Inflammatory macrophage (primary cell): ENCODE measurements at places on chromosomes 1 and 21.
A peak's percentile ranks its signal among the peaks of the same experiment; 100 is the strongest.

DNA sequence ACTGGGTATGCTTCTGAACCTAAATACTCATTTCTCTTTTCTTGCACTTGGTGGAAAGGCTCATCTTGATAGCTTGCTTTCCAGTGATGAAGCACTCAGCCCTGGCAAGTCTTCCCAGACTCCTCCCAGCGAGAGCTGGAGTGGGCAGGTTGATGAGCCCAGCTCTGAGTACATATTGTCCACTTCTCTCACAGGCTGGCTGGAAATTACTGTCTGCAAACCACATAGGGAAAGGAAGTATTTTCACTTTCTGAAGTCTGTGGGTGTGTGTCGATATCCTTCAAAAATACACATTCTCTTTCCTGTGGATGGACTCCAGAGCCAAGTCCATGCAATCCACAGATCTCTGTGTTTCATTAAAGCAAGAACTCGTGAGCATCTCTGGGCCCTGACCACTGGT lies 38.7 kb upstream of the CNTN2 start:
- no peak for DNase-seq

GRCh38 chr1:59487335-59488031 lies 190.6 kb downstream of the FGGY start:
- DNase-seq = no peak

- peak; percentile 85 for DNase-seq
Measured at GRCh38 chr1:15168479-15168878, 14.9 kb downstream of the TMEM51 start.

- DNase-seq = no peak
Measured at GRCh38 chr1:100323419-100324106, 28.7 kb upstream of the CDC14A start.

GRCh38 chr1:95770581-95770980 lies 536.6 kb downstream of the RWDD3 start:
- DNase-seq = no peak

DNA sequence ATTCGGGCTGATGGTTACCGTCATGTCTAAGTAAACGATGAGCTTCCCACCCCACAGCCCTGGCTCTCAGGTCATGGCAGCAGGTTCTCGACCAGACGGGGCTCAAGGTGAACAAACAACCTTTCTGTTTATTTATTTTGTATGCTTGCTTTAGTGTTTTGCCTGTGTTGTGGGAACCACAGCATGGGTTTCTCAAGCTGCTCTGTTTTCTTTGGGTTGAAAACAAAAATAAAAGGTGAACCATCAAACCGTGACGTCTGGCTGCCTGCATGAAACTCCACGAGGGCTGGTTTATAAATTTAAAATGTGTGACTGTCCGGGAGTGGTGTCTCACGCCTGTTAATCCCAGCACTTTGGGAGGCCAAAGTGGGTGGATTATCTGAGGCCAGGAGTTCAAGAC lies 28.0 kb downstream of the TMEM51 start:
- DNase-seq = no peak

- no peak for DNase-seq
Measured at GRCh38 chr1:36320767-36321118, 2.7 kb downstream of the EVA1B start.

DNA sequence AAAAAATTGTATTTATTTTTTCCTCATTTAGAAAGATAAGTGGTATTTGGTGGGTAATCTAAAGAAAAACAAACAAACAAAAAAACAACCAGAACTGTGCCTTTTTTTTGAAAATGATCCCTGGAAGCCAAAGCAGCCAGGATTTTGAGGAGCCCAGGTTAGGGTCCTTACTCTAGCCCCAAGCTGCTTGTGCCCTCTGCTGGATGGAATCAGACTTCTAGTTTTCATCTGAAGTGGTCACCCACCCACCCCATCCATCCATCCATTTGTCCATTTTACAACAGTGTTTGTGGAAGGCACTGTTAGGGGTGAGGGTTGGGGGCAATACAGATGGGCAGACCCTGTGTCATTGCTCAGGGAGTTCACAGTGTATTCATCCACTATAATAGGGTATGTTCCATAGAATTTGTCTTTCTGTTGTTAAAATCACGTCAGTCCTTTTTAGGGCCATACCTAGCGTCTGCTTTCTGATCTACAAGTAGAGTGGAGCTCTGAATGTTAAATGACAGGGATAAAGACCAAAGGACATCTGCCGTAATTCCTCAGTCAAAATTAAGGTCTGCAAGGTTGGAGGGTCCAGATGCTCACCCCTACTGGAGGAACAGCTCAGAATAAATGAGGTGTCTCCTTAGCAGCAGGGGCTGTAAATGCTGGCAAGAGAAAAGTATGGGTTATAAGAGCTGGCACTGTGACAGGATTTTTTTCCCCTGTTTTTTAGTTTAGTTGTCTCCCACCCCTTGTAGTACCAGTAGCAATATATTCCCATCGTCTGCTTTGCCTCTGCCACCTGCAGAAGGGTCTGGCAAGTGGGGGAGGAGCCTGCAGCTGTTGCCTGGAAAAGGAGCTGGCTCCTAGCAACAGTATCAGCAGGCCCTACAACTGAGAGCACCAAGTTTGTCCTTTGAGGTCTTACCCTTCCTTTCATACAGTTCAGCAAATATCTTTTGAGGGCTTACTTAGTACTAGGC lies 3.2 kb downstream of the LRRC42 start:
- peak; percentile 35 for DNase-seq

- peak; percentile 38 for DNase-seq
Measured at GRCh38 chr21:38830671-38831525, 25.2 kb downstream of the ETS2 start.

GRCh38 chr1:96236156-96236739 lies 485.3 kb upstream of the PTBP2 start:
- DNase-seq = peak; percentile 66

DNA sequence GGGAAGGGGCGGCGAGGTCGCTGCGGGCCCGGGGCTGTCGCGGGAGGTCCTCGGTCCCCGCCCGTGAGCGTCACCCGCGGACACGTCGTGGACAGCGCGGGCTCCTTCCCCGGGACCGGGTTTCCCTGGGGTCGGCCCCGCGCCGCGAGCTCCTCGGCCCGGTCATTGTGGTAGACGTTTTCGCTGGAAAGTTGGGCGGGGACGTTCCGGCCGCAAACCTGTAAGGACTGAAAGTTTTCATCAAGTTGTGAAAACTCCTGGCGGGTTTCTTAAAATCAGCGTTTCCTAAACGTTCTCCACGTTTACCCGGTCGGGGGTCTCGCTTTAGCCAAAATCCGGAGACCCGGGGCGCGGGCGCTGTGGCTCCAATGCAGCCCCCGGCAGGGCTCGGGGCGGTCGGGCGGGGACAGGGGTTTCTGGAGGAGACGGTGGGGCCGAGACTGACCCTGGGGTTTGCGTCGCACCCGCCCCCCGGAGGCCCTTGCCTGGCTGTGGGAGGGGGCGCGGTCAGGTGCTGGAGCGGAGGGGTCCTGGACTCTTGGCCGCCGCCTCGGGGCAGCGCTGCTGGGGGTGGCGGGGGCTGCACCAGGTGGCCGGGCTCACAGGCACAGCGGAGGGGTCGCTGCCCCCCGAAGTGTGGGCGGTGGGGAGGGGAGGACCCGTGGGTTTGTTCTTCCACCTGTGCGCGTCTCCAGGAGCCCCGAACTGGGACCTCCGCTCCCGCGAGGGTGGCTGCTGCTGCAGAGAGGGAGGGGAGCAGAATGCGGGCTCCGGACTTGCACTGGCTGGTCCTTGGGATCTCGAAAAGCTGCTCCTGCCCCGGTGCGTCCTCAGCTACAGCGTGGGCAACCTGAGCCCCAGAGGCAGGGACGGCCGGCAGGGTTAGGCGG lies 827 bp downstream of the PRKCZ start:
- no peak for DNase-seq

GRCh38 chr1:79912813-79913212 lies 906.3 kb upstream of the ADGRL4 start:
- DNase-seq = no peak

DNA sequence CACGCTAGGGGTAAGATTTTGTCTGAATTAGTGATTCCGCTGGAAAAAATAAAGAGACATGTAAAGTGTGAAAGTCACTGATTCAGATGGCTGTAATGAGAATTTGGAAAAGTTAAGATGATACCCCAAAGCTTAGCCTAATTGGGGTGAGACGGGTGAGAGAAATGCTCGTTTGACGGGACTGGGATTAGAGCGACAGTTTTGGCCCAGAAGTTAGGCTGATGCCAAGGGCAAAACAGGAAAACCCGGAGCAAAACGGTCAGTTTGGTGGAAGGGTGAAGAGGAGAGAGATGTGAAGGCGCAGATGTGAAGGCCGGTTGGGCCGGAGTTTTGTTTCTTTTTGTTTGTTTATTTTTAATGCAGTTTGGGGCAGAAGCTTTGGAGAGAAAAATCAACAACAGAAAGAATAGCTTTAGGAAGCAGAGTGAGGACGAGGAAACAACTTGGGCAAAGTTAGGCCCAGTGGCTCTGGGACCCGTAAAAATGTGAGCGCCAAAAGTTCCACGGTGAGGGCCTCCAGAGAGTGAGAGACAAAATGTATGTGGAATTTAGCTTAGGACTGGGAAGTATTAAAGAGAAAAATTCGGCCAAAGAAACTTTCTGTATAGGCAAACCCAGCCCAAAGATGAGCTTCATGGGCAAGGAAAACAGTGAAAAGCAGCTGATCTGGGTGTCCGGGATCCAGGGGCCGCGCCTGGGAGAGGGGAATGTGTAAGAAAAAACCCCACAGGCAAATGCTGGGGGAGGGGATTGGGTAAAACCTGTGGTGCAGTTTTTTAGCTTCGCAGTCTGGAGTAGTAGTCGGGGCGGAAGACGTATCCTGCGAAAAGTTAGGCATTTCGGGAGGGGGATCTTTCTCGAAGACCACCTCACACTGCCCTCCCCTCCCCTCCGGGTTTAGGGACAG lies 1.2 kb downstream of the DMRTA2 start:
- no peak for DNase-seq

DNA sequence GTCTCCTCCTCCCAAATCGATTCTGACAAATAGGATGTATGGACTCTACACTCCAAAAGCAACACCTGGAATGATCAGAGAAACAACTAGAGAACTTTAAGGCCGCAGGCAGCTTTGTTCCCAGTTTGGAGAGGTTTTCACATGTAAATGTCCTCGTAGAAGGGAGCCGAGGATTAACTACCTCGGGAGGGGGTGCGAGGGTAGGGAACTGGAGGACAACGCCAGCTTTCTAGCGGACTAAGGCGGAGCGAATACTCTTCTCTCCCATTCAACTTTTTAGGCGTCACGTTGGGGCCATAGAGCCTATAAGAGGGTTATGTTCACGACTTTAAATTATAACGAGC lies 1.2 kb downstream of the SCAF4 start:
- DNase-seq = peak; percentile 38

- peak; percentile 47 for DNase-seq
Measured at GRCh38 chr1:84700070-84700469, 9.8 kb upstream of the SSX2IP start.

DNA sequence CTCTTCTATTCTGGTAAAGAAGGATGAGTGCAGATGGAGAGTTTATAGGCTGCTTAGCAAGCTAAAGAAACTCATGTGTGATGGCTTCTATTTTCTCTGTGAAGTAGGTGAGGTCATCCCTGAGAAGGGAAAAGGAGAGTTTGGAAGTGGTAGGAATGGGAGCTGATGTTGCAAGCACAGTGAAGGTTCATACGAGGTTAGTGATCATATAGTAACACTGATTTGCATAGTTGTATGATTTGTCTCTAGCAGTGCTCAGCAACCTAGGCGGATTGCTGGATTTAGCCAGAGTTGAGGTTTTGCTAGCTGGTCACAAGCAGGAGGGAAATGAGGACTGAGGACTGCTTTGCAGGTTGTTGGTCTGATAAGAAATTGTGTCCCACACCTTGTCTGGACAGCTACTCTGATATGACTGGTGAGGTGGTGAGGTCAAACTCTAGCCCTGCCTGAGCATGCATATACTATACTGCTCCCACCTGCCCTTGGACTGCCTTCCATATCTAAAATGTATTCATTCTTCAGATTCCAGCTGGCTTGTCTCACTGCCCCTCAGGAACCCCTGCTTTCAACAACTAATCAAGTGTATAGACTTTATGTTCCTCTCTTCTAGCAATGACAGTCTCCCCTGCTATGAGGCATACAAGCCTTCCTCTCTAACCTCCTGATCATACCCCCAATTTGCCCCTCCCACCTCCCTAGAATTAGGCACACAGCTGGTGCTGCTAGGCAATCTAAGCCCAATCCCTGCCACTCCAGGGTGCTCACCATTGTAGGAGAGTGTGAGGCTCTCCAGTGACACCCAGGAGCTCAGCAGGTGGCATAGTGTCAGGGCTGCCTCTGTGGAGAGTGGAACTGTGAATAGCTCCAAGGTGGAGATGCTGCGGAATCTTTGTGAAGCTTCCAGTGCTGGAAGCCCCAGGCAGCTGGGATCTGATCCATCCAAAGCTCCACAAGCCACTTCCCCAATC lies 18.5 kb downstream of the LRRC41 start:
- DNase-seq = no peak

- no peak for DNase-seq
Measured at GRCh38 chr1:178926046-178926445, 55.2 kb upstream of the ANGPTL1 start.

GRCh38 chr1:204920511-204920910 lies 49.8 kb downstream of the NFASC start:
- no peak for DNase-seq

DNA sequence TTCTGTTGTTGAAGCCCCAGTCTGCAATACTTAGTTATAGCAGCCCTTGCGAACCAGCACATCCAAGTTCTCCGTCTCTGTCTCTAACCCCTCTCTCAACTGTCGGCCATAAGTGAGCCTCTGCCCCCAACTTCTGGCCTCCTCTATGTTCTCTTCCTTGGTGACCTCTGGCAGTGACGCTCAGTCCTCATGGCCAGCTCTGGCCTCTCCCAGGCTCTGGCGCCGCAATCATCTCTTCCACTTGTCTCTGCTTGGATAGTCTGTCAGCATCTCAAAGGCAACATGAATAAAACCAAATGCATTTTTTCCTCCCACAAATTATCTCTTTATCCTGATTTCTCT lies 8.4 kb upstream of the HLCS start:
- no peak for DNase-seq

- DNase-seq = no peak
Measured at GRCh38 chr1:180309338-180309737, 79.3 kb downstream of the LHX4 start.

DNA sequence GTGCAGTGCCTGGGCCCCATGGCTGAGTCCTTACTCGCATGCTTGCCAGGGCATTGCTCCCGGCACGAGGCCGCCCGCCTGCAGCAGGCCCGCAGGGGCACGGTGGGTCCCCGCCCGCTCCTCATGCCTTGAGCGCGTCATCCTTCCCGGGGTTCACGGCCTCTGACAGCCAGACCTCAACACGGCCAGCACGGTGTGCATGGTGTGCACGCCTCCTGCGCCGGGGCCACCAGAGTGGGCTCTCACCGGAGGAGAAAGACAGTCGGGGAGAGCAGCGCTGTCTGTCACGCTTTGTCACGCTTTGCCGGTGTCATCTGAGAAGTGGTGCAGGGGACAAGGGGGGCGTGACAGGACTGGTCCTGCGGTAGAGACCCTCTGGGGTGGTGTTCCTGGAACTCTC lies 11.9 kb upstream of the COL18A1 start:
- DNase-seq = no peak
